Choroid plexus epithelial cell (primary cell): ENCODE measurements at places on chromosomes 13 and 19.

DNA sequence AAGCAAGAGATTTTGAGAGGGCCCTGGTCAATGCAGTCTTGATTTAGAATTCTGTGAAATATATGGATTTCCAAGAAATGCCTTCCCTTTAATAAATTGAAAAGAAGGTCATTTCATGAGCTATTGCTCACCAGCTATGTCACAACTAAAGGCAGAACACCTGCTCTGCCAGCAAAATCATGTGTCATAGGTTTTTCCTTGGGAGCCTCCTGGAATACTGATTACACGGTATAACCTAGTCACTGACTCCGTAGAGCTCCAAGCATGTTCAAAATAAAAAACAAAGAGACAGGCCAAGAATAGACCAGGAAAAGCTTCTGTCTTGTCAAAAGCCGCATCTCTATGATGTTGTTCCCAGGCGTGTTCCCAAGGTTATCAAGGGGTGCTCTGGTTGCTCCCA lies 45.5 kb downstream of the HSPH1 start:
- DNase-seq, result no peak

GRCh38 chr19:3365836-3366752 lies at the start of gene NFIC:
Gene NFIC, plus strand, starts transcription at chr19:3366583. Its CDS starts 54 bp downstream, at chr19:3366637.
- peak; percentile 89 for DNase-seq

GRCh38 chr13:79404361-79404760 lies 1.7 kb downstream of the RBM26 start:
- no peak for DNase-seq

DNA sequence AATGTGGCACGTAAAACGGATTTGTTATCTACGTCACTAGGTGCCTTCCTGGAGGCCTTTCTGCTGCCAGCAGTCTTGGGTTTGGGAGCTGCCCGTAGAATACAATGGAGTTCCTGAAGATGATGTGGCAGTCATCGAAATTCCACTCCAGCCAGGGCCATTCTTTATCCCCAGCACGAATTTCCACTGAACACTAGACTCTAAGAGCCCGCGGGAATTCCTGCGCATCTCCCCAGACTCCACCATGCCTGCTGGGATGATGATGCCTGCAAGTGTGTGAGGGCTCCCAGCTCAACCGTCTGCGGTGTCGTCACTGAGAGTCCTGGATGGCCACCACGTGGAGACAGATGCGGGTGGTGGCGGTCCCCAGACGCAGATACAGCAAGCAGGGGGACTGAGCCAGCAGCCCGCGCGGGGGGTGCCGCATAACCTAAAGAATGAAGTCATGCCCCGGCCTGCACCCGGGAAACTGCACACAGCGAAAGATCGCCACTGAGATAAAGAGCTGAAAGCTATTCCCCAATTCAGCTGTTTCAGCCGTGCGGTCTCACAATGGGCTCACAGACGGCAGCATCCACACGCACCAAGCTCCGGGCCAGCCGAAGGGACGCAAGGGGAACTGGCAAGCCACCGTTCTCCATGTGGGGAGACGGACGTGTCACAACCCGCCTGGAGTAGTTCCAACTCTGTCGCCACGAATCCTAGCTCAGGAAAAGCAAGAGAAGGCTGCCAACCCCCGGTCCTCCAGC lies 41.1 kb downstream of the COL4A1 start:
- no peak for DNase-seq

GRCh38 chr19:1487576-1488281 lies 2.4 kb downstream of the PCSK4 start:
- no peak for DNase-seq

DNA sequence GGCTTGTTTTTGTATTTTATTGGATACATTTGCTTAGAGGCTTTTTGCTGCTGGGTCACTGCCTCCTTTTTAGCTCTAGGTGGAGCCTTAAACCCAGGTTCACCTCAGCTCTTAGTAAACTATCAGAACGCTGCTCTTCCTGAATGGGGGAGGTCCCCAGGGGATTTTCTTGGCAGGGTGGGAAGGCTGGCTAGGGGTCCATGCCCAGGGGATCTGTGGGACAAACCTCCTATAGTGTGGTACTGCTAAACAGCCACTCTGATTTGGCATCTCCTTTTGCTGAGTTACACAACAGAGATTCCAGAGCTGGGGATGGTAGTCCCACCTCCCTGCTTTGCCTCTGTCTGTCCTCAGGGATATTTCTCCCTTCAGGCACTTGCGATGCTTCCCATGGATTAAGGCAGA lies 204.9 kb downstream of the ZIC5 start:
- peak; percentile 23 for DNase-seq

DNA sequence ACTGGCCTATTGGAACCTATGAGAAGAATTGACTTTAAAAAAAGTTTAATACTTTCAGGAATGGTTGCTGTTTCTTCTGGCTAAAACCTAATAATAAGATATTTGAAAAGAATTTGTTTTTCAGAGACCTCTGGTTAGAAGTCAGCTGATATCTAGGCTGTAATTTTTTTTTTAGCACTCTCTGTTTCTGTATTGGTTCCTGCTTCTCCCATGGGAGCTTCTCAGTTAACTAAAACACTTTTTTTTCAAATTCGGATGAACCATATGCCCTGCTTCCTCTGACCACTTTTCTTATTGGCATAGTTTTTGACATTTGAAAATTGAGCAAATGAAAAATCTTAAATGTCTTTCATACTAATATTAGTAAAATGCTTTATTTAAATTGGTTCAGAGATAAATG lies 163.5 kb upstream of the SLC10A2 start:
- DNase-seq, result peak; percentile 4

GRCh38 chr13:102310691-102311418 lies 91.0 kb downstream of the FGF14 start:
- peak; percentile 19 for DNase-seq

GRCh38 chr19:4673726-4674125 lies 3.6 kb upstream of the MYDGF start:
- no peak for DNase-seq

DNA sequence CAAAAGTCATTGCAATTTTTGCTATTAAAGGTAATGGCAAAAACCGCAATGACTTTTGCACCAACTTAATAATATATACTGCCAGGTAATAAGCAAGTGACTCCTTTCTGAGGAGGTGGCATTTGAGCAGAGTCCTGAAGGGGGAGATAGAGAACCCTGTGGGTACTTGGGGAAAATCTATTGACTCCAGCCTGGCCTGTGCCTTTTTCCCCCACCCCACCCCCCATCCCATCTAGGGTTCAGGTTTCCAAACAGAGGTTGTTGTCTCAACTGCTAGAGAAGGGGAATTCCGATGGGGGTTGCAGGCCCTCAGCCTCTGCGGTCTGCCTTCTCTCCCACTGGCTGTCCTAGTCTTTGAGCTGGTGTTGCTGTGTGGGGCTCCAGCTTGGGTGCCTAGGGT lies 11.5 kb downstream of the S1PR2 start:
- peak; percentile 71 for DNase-seq

DNA sequence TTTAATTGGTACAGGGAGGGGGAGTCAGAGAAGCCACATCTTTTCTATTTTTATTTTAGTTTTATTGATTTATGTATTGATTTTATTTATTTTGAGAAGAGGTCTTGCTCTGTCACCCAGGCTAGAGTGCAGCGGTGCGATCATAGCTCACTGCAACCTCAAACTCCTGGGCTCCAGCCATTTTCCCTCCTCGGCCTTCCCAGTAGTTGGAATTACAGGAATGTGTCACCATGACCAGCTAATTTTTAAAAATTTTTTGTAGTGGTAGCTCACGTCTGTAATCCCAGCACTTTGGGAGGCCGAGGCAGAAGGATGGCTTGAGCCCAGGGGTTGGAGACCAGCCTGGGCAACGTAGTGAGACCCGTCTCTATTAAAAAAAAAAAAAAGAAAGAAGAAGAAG lies 4.1 kb downstream of the IL27RA start:
- DNase-seq, result no peak
